Right atrium auricular region (tissue), 2 donors: ENCODE measurements at places on chromosomes 6 and 20. TPM values are rescaled to one million over a fixed set of nuclear protein-coding genes. Genes with fewer than 3 reads are reported as not detected.

Gene COL12A1
- total RNA-seq = 29.7 TPM

Gene PTPN1
- 38.7 TPM for total RNA-seq

Gene DLL1
- 11.2 TPM for total RNA-seq

- H3K27ac ChIP-seq = no peak overlapping the region
- no peaks in the 10 kb centered on the region for H3K4me1 ChIP-seq
- H3K27me3 ChIP-seq = no peaks in the 10 kb centered on the region
- no peak overlapping the region for H3K4me3 ChIP-seq
Observed at GRCh38 chr20:25683050-25683449, 13.6 kb downstream of the ZNF337 start.

GRCh38 chr20:17939622-17940223 lies 28.9 kb downstream of the SNX5 start:
- H3K36me3 ChIP-seq = peaks cover 42% of the 10 kb centered on the region
- H3K27me3 ChIP-seq = no peaks in the 10 kb centered on the region
- no peak for DNase-seq
- H3K4me1 ChIP-seq = peaks cover 32% of the 10 kb centered on the region

DNA sequence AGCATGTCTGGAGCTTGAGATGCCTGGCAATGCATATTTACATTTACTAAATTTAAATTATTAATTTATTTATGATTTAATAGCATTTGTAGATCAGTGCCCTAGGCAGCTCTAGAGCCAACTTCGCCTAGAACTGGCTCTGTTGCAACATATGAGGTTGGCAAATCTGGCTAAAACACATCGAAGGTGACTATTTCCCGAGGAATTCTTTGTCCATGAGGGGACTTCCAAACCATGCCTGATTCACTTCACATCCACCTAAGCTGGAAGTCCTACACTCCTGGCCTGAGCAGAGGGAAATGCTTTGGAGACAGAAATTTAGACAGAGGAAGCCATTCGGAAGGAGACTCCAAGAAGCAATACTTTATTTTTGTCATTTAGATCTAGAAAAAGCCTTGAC lies 211.0 kb upstream of the ARG1 start:
- DNase-seq = no peak
- H3K27me3 ChIP-seq = no peaks in the 10 kb centered on the region
- H3K4me1 ChIP-seq = no peaks in the 10 kb centered on the region
- H3K4me3 ChIP-seq = no peak overlapping the region
- H3K27ac ChIP-seq = no peak overlapping the region

GRCh38 chr6:166253281-166253681 lies 54.9 kb downstream of the PRR18 start:
- H3K4me3 ChIP-seq = peak overlapping the region; percentile 12
- no peaks in the 10 kb centered on the region for H3K27me3 ChIP-seq
- DNase-seq = no peak
- H3K4me1 ChIP-seq = peaks cover 12% of the 10 kb centered on the region
- no peak overlapping the region for H3K27ac ChIP-seq

GRCh38 chr20:14882846-14883245 lies 545.4 kb upstream of the FLRT3 start:
- H3K4me3 ChIP-seq = no peak overlapping the region
- DNase-seq = no peak
- H3K36me3 ChIP-seq = no peaks in the 10 kb centered on the region
- no peak overlapping the region for H3K27ac ChIP-seq
- H3K27me3 ChIP-seq = no peaks in the 10 kb centered on the region

GRCh38 chr6:137258170-137258569 lies 39.0 kb upstream of the IFNGR1 start:
- no peaks in the 10 kb centered on the region for H3K4me1 ChIP-seq
- DNase-seq = no peak
- H3K27ac ChIP-seq = no peak overlapping the region
- H3K36me3 ChIP-seq = no peaks in the 10 kb centered on the region
- no peak overlapping the region for H3K4me3 ChIP-seq
